ENCODE measurements at places on chromosomes 7 and 10.
A peak's percentile ranks its signal among the peaks of the same experiment; 100 is the strongest.

GRCh38 chr10:113139699-113140098 lies 189.7 kb downstream of the TCF7L2 start:
- peak; percentile 46 for DNase-seq

DNA sequence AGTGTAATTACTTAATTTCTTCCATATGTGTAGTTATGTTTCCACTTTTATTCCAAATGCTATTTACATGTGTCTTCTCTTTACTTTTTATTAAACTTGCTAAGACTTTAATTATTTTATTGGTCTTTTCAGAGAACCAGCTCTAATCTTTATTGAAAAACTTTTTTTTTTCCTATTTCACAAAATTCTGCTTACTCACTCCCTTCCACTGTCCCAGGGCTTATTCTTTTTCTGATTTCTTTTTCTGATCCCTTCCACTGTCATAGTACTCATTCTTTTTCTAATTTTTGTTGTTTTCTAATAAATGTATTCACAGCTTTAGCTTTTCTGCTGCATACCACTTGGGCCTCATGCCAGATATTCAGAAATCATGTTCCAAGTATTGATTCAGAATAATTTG lies 82.7 kb downstream of the CNOT4 start:
- no peak for DNase-seq

DNA sequence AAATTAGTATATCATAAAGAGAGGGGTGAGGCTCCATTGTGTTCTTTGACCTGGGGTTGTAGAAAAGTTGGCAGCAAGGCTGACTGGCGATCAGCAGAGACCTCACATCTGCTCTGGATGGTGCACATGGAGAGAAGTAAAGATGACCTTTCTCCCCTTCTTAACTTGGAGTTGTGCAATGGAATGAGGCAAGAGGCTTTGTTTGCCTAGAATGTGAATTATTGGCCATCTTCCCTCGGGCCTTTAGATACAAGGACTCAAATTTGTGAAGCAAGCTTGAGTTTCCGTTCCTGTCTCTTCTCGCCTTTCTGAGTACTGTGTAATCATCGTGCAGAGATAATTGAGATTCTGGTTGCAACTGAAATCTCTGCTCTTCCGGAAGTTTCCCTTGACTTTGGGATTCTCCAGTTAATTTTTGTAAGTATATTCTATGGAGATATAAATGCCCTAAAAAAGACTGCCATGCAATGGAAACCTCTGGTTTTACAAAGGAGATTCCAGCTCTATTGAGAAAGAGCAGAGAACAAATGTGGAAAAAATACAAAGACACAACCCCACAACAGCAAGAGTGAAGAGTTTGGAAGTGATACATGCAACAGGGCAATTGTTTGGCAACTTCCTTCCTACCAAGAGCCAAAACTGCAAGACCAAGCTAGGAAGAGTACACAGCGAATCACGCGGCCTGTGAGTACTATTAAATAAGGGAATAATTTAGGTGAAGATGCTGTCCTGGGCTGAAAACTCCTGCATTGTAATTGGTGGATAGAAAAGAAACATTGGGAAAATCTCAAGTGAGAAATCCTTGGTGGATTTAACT lies 542.3 kb upstream of the NRP1 start:
- DNase-seq, result no peak

- DNase-seq, result no peak
Observed at GRCh38 chr10:111578076-111578475, 501.2 kb downstream of the ADRA2A start.

DNA sequence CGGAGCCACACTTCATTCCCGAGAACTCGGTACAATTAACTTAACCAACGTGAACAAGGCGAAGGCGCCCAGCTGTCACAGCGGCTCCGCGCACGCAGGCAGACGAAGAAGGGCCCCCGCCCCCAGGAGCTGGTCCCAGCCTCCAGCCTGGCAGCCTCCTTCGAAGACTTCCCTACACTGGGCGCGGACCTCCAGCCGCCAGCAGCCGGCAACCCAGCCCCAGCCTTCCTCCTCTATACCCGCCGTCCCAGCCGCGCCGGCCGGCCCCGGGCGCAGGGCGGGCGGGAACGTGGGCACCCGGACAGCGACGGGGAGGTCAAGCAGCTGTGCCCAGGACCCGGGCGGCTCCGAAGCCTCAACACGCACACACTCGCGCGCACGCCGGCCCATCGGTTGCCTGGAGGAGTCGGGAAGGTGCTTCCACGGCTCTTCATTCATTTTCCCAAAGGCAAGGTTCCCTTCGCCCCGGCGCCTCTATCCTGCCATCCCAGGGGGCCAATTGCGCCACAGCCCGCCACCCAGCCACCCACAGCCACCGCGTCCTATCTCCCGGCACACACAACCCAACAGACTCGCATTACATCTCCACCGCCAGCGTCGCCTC lies 1.6 kb downstream of the CHST15 start:
- peak; percentile 13 for DNase-seq
